ENCODE measurements at places on chromosomes 12 and 14. TPM values are rescaled to one million over a fixed set of nuclear protein-coding genes. Genes with fewer than 3 reads are reported as not detected.

DNA sequence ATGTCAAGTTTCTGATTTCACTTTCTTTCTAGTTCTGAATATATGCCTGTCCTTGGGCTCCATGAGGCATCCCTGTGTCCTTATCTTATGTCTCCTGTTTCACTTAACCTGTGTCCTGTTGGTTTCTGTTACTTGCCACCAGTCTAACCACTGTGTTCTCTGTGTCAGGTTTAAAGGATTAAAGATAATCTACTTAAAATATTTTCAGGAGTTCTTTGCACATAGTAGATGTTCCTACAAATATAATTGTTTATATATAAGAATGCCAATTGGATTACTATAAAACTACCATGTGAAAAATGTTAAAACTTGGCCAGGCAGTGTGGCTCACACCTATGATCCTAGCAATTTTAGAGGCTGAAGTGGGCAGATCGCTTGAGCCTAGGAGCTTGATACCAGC lies 406.4 kb downstream of the CCER1 start:
- no peak for DNase-seq

DNA sequence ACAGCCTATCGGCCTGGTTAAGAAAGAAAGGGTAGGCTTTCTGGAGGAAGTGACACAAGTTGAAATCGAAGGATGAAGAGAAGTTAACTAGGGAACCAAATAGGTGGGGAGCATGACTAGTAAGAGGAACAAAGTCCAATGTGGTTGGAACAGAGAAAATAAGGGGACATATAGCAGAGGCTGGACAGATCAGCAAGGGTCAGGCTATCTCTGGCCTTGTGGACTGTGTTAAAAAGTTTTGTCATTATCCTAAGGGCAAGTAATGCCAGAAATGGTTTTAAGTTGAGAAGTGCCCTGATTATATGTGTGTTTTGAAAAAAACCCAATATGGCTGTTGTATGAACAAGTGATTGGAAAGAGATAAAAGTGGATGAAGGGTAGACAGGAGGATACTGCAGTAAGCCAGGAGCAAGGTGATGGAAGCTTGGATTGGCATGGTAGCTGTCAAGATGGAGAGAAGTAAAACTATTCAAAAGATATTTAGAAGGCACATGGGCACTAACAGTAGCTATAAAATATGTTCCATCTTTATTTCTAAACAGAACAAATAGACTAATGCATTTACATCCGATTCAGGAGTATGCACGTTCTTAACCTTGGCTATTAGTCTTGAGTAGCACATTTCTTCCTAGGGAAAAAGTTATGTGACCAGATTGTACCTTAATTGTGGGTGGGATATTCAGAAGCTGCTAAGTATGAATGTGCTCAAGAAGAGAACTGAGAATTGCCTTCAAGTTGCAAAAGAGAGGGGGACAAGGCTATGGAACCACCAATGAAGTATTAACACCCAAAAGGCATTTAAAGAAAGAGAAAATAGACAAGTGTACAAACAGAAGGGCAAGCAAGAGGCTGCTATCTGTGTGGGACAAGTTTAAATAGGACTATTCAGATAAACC lies 46.8 kb upstream of the OR5AU1 start:
- no peak for DNase-seq

GRCh38 chr12:26979733-26980132 lies 34.5 kb downstream of the TM7SF3 start:
- no peak for DNase-seq

- peak; percentile 56 for DNase-seq
Observed at GRCh38 chr12:10959804-10960203, 20.7 kb upstream of the TAS2R14 start.

GRCh38 chr12:126337556-126338441 lies 1272.6 kb downstream of the AACS start:
- DNase-seq: no peak

GRCh38 chr14:88599326-88599725 lies 36.5 kb downstream of the ZC3H14 start:
- no peak for DNase-seq

DNA sequence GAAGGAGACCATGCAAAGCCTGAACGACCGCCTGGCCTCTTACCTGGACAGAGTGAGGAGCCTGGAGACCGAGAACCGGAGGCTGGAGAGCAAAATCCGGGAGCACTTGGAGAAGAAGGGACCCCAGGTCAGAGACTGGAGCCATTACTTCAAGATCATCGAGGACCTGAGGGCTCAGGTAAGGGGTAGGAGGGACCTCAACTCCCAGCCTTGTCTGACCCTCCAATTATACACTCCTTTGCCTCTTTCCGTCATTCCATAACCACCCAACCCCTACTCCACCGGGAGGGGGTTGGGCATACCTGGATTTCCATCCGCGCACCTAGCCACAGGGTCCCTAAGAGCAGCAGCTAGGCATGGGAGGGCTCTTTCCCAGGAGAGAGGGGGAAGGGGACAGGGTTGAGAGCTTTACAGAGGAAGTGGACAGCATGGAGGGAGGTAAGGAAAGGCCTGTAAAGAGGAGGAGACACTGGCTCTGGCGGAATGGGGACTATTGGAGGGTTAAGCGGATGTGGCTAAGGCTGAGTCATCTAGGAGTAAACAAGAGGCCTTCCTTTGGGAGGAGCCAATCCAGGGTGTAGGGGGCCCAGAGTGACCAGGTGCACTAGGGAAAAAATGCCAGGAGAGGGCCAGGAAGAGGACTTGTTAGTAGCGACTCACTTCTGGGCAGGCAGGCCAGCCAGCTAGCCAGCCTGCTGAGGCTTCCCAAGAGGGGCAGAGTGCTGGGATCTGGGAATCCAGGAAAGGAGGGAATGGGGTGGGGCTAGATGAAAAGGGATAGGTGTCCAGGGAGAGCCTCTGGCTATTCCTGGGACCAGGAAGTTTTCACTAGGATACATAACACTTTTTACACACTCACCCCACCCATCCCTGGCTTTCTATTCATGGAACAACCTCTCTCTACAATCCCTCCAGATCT lies 754 bp downstream of the KRT18 start:
- DNase-seq: no peak

GRCh38 chr12:94379479-94380113 lies 80.1 kb downstream of the CEP83 start:
- no peak for DNase-seq

The PUS7L gene
- total RNA-seq: 11.5 TPM

The PRR4 gene
- total RNA-seq: 3.2 TPM

The KRT7 gene
- not detected for total RNA-seq

The NPFF gene
- not detected for total RNA-seq

The INF2 gene
- total RNA-seq: 14.0 TPM

The COCH gene
- 0.92 TPM for total RNA-seq

The LRP1-AS gene
- not detected for total RNA-seq

The ACOT6 gene
- total RNA-seq: not detected
